Activated T-helper 1 cell treated with Interleukin-2 at 50 U/mL for 16 hours (primary cell): ENCODE measurements at places on chromosomes 6 and 20.

GRCh38 chr6:52365317-52365716 is 3.4 kb downstream of the PAQR8 start:
- no peak for DNase-seq

- DNase-seq: no peak
These were observed 90.9 kb upstream of the INSM1 start for GRCh38 chr20:20276811-20277530.

DNA sequence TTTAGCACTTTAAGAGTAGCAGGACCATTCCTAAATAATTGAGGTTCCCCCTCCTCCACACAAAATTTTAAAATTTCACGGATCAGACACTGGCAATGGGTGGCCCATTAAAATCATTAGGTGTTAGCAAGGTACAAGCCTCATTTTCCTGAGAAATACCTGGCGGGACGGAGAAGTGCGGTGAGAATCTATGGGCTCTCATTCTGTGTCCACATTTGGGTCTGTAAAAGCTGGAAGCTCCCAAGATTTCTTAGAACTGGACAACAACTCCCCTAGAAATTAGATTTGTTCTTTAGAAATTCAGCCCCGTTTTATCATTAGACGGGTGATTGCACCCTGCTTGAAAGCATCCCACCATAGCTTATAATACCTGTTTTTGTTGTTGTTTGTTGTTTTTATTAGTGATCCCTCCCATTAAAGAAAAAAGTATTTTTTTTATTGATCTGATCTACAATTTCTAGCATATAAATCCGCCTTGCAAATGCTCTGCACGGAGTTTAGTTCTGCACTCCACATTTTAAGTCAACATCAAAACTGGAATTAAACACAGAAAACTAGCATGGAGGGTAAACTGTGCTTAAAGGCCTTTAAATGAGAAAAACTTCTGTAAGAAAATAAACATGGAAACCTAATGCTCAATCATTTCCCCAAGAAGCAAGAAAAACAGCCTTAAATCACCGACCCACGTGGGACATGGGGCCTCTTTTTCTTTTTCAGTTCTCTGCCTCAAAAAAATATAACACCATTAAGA is 5.7 kb downstream of the SIM1 start:
- DNase-seq: no peak

DNA sequence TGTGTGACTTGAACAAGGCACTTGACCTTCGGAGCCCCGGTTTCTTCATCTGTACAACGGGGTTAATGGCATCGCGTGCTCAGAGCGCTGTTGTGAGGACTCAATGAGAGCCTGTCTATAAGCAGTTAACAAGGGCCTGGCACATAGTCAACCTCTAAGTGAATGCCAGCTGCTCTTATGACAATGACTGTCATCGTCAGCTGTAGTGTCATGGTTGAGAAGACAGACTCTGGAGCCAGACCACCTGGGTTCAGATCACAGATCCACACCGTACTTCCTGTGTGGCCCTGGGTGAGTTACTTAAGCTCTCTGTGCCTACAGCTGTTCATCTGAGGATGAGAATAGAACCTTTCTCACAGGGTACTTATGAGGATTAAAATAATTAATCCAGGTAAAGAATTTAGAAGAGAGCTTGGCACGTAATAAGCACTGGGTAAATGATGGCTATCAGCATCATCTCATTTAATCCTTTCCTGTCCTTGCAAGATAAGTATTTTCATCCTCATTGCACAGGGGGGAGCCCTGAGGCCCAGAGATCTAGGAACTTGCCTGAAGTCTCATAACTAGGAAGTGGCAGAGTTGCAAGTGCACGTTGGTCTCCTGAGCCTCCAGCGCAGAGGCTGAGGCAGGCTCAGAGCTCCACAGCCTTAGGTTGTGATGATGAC is 105.3 kb downstream of the EYA2 start:
- DNase-seq: no peak

GRCh38 chr6:106339334-106340029 is 13.9 kb upstream of the ATG5 start:
- no peak for DNase-seq

- DNase-seq: no peak
These were observed 85.5 kb downstream of the BMP7 start for GRCh38 chr20:57180954-57181353.

GRCh38 chr6:70299456-70299855 is 3.4 kb downstream of the COL9A1 start:
- no peak for DNase-seq

GRCh38 chr6:13360671-13361540 is 32.6 kb upstream of the TBC1D7 start:
- no peak for DNase-seq

- DNase-seq: no peak
These were observed 1.4 kb downstream of the MCM3 start for GRCh38 chr6:52283111-52283510.

GRCh38 chr20:13831476-13831875 is 46.6 kb downstream of the NDUFAF5 start:
- DNase-seq: no peak

GRCh38 chr6:140731741-140732140 is 1357.3 kb upstream of the CITED2 start:
- no peak for DNase-seq

DNA sequence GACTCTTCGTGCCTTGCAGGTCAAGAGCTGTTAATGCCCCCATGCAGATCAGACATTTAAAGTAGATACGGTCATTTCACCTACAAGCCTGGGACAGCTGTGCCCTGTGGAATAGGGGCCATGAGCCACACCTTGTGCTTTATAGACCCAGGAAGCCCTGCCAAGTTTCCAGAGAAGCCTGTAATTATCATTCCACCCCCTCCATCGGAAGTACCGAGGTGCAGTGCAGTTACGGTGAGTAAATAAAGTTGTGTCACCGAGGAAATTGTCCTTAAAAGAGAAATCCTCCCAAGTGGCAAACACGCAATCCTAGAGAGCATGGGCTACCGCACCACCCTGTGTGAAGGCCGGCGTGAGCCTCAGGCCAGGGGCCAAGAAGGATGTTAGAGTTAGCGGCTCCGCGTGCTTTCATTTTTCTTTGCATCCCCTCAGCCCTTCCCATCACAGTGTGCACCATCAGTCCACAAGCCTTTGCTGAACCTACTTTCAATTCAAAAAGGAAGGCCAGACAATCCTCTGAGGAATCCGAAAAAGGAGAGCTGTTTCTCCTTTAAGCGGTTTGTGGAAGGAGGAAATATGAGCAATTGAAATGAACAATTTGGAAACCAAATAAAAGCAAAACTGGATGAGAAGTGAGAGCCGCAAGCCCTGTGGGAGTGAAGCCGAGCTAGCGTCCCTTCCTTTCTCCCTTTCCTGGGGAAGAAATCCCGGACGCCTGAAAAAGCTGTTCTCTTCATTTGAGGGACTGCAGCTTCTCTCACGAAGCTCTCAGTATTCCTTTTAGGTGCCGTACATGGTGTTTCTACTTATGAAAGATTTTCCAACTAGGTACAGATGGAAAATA is 183.3 kb upstream of the PDE10A start:
- no peak for DNase-seq

- DNase-seq: no peak
These were observed 41.1 kb downstream of the SUN5 start for GRCh38 chr20:32963176-32963575.

DNA sequence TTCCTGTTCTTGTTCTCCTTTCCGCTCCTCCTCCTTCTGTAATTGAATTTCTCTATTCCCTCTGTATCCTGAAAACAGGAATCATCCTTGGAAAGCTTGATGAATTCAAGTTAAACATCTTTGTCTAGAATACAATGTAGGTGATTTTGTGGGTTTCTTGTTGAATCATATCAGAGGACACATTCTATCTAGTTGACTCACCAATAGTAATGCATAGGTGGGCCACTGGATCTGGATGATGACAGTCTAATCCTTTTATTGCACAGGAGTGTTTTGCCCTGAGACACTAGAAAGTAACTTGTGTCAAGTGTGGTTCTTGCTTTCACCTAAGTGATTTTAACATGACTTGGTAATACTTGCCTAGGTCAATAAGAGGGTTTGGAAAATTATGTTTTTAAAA is 164.3 kb downstream of the RFPL4B start:
- no peak for DNase-seq

- DNase-seq: no peak
These were observed 1.5 kb upstream of the SLC26A8 start for GRCh38 chr6:36025932-36026327.

GRCh38 chr20:41861772-41862422 is 243.7 kb upstream of the CHD6 start:
- no peak for DNase-seq

GRCh38 chr6:21101694-21102093 is 491.9 kb upstream of the SOX4 start:
- no peak for DNase-seq

- no peak for DNase-seq
These were observed 120.4 kb downstream of the MYLK4 start for GRCh38 chr6:2630359-2630758.

- no peak for DNase-seq
These were observed 11.1 kb downstream of the RRAGD start for GRCh38 chr6:89400912-89401399.

- no peak for DNase-seq
These were observed 916.5 kb downstream of the QKI start for GRCh38 chr6:164331026-164331425.

DNA sequence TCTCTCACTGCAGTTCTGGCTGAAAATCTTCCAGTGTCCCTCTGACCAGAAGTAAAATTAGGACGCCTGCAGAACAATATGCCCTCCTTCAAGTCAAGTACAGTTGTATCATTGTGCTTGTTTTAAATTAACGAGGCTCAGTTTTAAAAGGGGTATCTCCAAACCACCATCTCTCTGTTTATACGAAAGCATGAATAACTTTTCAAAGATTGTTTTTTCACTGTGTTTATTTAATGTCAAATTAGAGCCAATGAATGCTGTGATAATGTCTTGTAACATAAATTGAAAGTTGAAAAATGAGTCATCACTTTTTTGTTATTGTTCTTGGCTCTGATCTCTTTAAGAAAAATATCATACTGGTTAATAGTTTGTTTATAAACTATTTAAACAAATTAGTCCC is 230.7 kb upstream of the THEMIS start:
- DNase-seq: no peak

DNA sequence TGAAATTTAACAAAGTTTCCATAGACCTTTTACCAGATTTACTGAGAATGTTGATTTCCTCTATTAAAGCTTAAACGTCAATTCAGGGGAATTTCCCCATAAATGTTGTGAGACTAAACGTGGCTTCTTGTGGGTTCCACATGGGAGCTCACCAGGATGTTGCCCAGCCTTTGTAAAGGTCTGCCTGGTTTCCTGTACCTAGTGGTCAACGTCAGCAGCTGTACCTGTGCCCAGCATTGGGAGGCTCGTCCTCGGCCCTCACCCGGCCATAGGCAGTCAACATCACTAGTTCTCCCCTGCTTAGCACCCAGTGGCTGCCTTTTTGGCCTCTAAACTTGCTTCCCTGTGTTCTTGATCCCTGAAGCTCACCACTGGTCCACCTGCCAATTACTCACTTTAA is 22.1 kb upstream of the CD83 start:
- no peak for DNase-seq

- DNase-seq: no peak
These were observed 20.6 kb upstream of the FABP7 start for GRCh38 chr6:122758927-122759334.

DNA sequence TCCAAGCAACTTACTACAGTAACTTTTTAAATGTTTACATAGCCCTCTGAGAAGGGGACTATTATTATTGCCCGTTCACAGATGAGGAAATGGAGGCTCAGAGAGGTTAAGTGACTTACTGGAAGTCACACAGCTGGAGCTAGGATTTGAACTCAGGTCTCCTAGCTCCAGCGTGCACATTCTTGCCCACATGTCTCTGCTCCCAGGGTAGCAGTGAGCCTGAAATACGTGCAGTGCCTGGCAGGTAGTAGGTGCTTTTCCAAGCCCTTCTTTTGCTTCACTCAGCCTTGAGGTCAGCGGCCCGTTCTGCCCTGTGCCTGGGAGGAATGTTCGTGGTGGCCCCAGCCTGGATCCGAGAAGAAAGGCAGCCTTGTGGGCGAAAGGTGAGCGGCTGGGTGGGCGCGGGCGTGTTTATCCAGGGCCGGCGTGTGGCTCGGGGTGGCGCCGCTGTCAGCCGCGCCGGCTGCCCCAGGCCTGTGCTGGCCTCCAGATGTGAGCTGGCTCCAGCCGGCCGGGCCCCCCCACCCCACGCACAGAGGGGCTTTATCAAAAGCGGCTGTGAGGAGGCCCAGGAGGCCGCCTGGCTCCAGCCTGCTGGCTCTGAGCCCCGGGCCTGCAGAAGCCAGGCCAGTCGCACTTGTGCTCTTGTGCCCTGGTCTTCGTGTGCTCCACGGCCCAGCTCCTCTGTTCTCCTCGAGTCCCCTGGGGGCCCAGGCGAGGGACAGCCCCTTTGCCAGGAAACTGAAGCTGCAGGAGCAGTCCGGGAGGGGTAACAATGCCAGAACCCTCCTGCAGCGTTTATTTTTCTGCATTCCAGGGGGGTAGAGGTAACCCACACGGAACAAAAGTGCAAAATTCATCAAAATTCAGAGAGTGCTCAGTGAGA is 58.1 kb downstream of the UBE2V1 start:
- DNase-seq: no peak

- DNase-seq: no peak
These were observed 62.2 kb upstream of the NUP153 start for GRCh38 chr6:17768881-17769280.

DNA sequence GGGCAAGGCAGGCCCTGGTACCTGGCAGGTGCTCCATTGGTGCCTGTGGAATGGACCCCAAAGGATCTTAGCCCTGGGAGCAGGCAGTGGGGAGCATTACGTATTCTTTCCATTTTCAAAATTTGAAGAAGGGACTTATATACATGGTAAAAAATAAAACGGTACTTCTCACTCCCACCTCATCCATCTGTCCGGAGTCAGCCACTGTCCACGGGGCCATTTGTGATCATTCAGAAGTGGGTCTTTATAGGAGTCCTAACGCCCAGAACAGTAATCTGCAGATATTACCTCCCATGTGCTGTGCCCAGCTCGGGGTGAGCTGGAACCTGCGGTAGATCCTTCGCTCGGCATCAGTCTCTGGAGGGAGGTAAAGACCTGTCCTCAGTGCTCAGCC is 110.4 kb downstream of the SYCP2 start:
- no peak for DNase-seq

GRCh38 chr20:22403632-22404361 is 180.6 kb downstream of the FOXA2 start:
- DNase-seq: no peak
